ENCODE measurements at places on chromosomes 16 and 17. TPM values are rescaled to one million over a fixed set of nuclear protein-coding genes. Genes with fewer than 3 reads are reported as not detected.

Gene CRHR1
- not detected for total RNA-seq

Gene IL17C
- not detected for total RNA-seq

Gene CCL22
- not detected for total RNA-seq

Gene ITFG1
- 53.3 TPM for total RNA-seq

Gene CCDC40
- 6.2 TPM for total RNA-seq

Gene GFER
- 13.3 TPM for total RNA-seq

Gene CD19
- total RNA-seq: not detected

Gene LITAFD
- not detected for total RNA-seq

Gene SSH2
- total RNA-seq: 24.0 TPM

Gene SLC5A11
- total RNA-seq: under 0.01 TPM

Gene RAI1
- total RNA-seq: 17.3 TPM

All from melanocyte of skin (primary cell).